ENCODE measurements at places on chromosomes 16 and 17.

DNA sequence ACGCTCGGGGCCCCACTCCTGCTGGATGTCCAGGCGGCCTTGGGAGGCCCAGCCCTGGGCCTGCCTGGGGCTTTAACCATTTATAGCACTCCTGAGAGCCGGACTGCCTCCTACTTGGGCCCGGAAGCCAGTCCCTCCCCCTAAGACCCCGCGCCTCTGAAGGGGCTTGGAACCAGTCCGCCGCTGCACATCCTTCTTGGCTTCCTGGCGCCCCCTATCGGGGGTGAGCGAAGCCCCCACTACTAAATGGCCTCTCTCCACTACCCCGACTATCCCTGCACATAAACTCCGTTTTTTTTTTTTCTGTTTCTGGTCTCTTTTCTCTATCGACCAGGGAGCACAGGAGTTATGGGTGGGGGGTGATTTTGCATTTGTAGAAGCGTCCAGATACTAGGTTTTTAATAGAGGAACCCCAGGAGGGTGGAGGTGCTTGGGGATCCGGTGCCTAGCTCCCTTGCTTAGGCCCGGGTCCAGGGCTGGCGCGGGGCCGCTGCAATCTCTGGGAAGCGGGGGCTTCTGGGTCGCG, 633 bp upstream of the NOL3 start:
- ATAC-seq, result no peak

GRCh38 chr17:82103553-82104451, 5.8 kb upstream of the FASN start:
- ATAC-seq, result no peak

- ATAC-seq, result no peak
Measured at GRCh38 chr16:78434401-78434800, 334.9 kb downstream of the WWOX start.

DNA sequence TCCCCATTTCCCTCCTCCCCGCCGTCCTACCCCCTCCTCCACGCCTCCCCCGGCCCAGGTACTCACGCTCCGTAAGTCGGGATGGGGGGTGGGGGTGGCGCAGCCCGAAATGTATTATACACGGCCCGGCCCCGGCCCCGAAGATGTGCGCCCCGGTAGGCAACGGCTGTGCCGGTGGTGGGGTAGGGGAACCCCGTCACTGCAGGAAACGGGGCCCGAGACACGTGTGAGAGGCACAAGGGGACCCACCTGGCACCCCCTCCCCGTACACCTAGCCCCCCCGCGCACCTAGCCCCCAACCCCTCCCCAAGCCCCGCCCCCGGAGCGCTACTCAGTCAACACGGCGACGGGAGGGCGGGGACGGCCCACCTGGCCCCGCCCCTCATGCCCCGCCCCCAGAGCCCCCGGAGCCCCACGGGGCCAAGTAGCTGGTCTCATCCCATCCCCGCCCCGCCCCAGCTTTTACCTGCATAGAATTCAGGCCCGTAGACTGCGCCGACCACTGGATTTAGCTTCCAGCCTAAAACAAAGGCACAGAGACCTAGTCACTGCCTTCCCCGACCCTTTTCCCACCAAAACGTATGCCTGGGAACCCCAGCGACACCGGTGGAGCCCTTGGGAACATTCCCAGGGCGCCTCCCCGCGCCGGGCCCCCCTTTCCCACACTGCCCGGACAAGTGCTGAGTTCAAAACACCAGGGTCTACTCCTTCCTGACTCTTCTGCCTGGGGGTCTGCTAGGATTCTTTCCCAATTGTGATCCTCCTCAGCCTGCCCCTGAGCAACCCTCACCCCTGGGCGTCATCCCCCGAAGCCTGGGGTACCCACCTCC, 22.8 kb downstream of the ENGASE start:
- peak; percentile 9 for ATAC-seq

DNA sequence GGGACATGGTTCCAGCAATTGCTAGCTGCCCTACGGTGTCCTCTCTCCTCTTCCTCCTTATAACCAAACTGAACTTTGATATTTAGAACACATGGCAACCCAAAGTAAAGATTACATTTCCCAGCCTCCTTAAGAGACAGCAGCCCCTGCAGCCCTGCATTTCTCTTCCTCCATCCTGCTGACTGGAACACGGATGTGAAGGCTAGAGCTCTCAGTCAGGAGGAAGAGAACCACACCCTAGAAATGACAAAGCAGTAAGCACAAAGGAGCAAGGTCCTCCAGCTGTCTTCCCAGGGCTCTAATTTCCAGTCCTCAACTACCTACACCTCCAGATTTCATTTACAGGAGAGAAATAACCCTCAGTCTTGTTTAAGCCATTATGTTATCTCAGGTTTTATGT, 10.9 kb downstream of the DYNC1LI2 start:
- ATAC-seq, result no peak

GRCh38 chr17:59510611-59511010, 54.8 kb upstream of the DHX40 start:
- no peak for ATAC-seq

DNA sequence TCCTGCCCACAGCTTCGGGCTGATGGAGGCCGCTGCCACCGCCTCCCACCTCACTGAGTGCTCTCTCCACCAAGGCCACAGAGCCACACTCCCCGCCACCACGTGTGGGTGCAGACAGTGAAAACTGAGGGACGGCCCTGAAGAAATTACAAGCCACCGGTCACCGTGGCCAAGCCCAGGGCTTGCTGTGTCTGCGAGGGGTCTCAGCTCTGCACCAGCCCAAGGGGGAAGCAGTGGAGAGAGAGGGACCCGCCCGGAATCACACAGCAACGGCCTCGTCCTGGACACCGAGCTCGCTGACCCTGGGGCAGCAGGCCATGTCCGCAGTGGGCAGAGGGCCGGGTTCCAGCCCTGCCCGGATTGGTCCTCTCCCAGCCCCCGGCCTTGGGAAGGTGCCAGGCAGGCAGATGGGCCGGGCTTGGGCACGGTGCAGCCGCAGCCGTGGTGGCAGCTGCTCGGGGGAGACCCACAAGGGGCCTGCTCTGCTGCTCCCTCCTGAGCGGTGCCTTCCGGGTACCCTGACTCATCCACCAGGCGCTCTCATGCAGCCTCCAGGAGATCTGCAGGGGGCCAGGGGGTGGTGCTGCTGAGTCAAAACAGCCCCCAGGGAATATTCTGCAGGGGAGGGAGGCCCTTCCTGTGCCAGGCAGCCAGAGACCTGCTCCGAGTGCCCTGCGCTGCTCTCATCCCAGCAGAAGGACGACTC, 52.0 kb downstream of the CBFA2T3 start:
- ATAC-seq, result peak; percentile 91

GRCh38 chr16:66081775-66082366, 284.6 kb upstream of the CDH5 start:
- no peak for ATAC-seq

DNA sequence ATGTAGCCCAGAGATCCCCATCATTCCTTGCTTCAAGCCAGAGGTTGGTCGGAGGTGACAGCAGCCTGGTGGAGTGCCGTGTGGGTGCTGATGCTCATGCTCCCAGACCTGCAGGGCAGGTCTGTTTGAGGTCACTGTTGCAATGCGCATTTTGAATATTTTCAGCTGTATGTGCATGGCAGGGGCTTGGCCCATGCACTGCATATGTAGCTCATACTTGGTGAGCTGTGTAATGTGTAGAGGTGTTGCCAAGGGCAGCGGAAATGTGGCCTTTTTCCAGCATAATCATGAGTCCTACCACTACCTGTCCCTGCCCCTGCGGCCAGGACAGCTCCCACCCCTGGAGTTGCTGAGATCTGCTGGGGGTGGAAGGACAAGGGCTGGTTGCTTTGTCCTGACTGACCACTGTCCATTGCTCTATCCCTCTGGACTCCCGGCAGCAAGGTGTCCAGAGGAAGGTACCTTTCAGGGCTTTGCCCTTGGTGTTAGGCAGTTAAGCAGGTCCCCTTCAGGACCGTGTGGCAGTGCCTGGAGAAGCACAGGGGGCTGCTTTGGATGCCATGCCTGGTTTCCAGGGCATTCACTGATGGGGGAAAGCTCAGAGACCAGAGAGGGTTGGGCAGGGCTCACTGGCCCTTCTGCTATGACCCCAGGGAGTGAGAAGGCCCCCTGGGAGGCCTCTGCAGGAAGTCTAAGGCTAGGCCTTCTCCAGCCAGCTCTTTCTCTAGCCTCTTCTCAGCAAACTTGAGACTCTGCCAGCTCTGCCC, 215.2 kb downstream of the NTN1 start:
- ATAC-seq, result no peak

GRCh38 chr16:49353680-49354079, 19.9 kb upstream of the C16orf78 start:
- ATAC-seq, result no peak

DNA sequence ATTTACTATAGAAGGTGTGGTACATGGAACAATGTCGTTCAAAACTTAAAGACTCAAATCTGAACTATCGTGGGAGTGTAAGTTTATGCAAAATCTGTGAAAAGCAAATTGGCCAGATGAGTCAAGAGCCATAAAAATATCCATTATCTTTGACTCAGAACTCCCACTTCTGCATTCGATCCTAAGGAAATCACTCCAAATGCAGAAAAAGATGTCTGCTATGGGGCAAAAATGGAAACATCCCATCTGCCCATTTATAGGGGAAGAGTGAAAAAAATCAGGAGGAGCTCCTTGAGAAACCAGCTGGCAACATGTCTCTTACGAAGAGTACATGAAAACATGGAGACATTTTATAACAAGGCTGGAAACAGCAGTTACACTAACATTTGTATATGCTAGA, 43.6 kb upstream of the CCDC182 start:
- no peak for ATAC-seq

DNA sequence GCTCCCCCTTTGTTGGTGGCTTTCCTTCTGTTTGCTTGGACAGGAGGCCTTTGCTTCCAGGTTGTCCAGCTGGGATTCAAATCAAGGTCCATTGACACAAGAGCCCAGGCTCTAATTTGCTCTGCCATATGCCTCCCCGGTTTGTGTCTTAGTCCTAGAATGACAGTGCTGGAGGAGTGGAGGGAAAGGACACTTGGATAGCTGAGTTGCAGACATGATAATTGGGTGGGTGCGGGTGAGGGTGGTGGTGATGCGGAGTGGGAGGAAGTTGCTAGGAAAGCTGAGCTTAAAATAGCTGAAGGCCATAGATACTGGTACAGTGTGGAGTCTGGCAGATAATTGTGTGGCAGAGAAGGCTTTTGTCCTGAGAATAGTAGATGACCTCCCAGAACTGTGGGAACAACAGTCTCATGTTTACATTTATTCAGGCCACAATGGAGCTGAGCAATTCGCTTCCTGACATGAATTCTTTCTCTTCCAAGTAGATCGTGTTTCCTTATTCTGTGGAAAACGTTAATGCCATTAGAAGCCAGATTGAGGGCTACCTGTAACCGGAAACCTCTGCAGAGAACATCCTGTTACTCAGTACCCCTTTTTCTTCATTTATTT, 23.8 kb downstream of the SEC14L1 start:
- ATAC-seq, result no peak

- no peak for ATAC-seq
Measured at GRCh38 chr16:85293904-85294642, 181.8 kb upstream of the CIBAR2 start.

- no peak for ATAC-seq
Measured at GRCh38 chr17:42243493-42243982, 32.7 kb downstream of the STAT5B start.

DNA sequence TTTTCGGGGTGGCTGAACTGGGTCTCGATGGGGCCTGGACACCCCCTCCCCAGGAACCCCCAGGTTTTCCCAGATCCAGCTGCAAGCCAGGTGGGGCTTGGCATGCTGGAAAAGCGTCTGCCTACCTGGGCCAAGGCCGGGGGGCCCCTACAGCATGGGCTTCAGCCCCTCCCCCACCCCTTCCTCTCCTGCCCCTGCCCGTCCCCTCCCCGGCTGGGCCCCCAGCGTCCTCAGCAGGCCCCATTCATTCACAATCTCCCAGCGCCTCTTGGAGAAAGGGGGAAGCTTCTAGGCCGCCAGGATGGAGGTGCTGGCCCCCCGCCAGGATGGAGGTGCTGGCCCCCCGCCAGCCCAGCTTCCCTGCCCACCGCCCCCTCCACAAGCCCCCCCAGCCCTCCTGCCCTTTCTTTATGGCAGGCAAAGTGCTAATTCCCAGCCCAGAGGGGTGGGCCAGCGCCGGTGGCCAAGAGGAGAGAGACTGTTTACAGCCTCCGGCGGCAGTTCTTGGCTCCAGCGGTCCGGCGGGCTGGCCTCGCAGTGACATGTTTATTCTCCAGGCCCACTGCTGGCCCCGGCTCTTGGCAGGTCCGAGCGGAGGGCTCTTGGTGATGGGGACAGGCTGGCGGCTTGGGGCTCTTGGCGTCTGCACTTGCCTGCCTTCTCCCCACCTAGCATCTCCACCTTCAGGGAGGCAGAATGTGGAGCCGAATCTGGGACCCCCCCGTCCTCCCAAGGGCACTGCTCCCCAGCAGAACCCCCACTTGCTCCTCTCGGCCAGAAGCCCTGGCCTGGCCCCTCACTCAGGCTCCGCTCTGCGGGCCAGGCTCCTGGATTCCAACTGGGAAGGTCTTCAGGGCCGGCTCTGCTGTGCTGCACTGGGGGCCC, 94.4 kb upstream of the CIBAR2 start:
- ATAC-seq, result no peak

DNA sequence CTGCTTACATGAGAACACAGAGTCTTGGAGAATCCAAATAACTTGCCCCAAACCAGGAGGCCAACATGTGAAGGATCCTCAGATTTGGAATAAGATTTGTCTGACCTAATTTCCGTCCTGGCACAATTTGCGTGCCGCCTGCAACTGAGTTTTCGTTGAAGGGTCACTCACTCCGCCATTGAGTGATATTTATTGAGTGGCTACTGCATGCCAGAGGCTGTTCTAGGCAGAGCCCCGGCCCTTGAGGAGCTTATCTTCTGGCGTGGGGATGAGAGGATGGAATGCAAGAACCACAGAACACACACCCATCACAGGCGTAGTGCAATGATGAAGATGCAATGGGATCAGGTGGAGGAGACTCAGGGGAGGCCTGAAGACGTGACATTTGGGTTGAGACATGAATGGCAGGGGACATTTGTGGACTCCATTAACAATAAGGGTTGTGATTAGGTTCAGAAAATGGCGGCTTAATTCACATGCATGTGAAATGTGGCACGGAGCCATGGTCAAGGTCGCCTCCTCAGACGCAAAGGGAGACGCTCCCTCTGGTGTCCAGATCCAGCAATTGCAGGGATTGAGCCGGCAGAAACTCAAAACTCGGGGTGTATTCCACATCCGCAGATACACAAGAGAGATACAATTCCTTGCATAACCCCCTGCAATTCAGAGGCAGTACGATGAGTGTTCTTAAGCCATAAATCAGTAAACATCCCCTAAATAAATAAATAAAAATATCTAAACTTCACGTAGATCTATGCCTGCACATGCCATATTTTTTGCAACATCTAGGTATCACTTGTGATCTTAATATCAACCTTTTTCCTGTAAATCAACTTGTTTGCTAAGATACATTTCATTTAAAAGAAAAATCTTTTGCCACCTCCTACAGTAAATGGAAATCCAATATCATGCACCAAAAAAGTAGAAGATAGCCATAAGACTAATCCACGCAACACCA, 57.9 kb upstream of the CACNG4 start:
- ATAC-seq, result peak; percentile 48

- no peak for ATAC-seq
Measured at GRCh38 chr17:2560658-2561057, 32.8 kb upstream of the PAFAH1B1 start.

Measured in stimulated activated memory B cell treated with anti-CD40 and anti-IgM and Interleukin-4, amounts not matched to agents 10 μg/mL and 1 μg/mL and 100 μg/mL, for 72 hours (primary cell).